Progenitor cell of endocrine pancreas (in vitro differentiated cells): ENCODE measurements at places on chromosomes 11 and 22.

- DNase-seq, result no peak
These were observed 86.1 kb upstream of the SPON1 start for GRCh38 chr11:13876423-13876822.

- no peak for DNase-seq
These were observed 113.9 kb downstream of the ARL14EP start for GRCh38 chr11:30436801-30437200.

DNA sequence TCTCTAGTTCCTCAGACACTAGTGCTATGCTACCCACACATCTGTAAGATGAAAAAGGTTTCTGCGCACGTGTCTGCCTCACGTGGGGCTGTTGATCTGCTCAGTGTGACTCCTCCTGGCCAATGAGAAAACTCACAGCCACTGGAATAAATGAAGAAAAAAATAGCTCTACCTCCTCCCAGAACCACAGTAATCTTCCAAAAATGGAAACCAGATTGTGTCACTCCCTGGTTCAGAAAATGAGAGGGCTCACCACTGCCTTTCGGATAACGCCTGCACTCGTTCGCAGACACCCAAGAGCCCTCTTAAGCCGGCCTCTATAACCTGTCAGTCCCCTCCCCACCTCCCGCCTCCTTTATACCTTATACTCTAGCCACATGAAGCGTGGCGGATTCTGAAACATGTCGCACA lies 5.1 kb downstream of the APBB1 start:
- no peak for DNase-seq

GRCh38 chr22:48432781-48433518 lies 1394.7 kb downstream of the BRD1 start:
- no peak for DNase-seq

- DNase-seq, result no peak
These were observed 10.8 kb downstream of the SRRD start for GRCh38 chr22:26494506-26494905.
